CD4-positive, alpha-beta T cell treated with Interferon gamma for 1 hour (primary cell): ENCODE measurements at places on chromosomes 2 and 18.

DNA sequence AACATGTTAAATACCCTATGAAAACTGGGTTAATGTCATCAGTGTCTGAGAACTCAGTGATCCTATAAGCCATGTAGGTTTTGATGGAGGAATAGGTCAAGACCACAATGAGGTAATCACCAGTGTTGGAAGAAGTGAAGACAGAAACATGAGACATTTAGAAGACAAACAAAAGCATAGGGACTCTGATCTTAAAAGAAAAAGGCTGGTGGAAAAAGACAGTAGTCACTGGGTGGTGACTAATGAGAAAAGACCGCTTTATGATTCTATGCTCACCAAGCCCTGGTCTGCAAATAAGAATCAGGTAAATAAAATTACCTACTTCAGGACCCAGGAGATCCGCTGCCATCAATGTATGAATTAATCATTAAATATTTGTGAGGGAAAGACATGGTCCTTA lies 271.9 kb downstream of the GPD2 start:
- DNase-seq = no peak

DNA sequence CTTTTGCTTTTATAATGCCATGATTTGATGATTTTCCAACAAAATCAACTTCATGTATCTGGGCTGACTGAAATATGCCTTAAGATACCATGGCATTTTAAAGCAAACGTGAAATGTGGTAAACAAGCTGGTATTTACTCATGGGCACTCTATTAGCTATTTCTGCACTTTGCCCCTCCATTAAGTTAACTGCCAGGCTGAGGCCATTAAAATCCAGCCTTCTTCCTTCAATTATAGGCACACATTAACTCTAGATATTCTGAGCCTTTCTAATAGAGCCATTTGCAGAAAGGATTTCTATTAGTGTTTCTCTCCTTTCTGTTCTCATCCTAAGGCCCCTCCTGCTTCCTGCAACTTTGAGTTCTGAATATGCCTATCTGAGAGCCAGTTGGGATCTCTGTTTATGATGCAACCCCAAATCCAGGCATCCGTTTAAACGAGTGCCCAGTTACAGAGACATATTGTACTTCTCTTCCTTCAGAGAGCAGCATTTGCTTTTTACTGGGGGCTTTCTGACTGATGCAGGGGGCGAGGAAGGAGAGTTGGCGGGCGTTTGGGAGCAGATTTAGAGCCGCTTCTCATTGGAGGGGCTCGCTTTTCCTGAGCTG lies 1.6 kb upstream of the KCNJ3 start:
- no peak for DNase-seq

GRCh38 chr2:214699236-214699635 lies 110.2 kb downstream of the BARD1 start:
- no peak for DNase-seq

DNA sequence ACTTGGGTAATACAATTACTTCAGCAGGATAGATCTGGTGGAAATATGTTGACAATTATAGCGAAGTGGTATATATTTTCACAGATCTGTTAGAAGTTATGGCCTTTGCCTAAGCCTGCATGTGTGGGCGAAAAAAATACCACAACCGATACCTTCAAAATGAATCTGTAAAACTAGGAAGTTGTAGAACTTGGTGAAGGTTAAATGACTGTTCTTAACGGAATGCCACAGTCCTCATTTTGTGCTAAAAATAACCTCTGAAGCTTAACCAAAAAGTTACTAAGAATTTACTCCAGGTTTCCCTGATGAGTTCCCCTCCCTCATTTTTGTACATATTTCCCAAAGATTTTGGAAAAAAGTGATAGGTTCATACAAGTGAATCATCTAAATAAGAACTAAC lies 550.7 kb downstream of the THSD7B start:
- no peak for DNase-seq

GRCh38 chr18:33606621-33607020 lies 28.6 kb downstream of the ASXL3 start:
- no peak for DNase-seq

- DNase-seq = no peak
Observed at GRCh38 chr2:6864923-6865345, 773 bp downstream of the CMPK2 start.

DNA sequence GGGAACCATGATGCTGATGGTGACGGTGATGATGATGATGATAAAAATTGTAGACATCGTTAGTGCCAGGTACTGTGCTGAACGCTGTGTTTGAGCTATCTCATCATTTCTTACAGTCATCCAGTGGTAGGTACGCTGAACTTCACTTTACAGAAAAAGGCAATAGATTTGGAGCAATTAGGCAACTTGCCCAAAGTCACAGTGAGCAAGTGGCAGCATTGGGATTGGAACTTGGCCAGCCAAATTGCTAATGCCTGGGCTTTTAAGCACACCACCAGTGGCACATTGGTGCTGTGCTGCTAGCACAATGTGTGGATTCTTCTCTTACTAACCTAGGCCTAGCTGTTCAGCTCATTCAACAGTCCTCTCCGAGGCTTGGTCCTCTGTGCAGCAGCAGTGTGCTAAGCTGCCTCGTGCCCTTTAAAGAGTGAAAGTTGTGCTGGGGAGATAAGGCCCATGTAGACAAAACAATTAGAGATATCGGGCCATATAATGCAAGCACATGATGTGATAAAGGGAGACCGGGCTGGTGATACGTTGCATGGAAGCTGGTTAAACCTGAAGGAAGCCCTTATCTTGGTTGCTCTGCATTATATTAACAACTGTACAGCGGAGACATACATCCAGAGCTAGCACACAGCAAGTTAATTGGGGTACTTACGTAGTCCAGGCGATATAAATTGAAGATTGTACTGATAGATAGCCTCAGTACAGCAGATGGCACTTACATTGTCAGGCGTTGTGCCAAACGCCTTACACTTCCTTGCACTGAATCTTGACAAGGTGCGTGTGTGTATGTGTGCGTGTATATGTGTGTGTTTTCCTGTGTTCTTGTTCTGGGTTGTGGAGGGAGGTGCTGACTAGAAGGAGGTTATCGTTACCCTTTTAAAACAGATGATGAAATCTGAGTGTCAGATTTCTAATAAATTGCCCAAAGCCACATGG lies 28.4 kb downstream of the HK2 start:
- DNase-seq = no peak

DNA sequence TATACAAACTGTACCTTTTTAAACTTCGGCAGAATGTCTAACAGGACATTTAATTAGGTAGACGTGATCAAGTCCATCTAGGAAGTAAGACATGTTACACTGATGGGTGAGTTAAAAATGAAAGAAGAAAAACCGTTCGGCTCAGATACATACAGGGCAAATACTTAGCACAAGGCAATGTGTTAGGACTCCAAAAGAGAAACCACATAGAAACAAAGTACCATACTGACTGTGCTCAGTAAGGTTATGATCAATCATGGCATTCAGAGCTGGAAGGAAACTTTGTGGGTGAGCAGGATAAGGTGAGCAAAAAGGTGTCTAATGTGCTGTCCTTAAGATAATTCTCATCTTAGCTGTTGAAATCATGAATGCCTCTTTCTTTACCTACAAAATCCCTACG lies 211.9 kb downstream of the STK39 start:
- DNase-seq = no peak

GRCh38 chr18:67455890-67456501 lies 60.5 kb downstream of the DSEL start:
- DNase-seq = no peak

DNA sequence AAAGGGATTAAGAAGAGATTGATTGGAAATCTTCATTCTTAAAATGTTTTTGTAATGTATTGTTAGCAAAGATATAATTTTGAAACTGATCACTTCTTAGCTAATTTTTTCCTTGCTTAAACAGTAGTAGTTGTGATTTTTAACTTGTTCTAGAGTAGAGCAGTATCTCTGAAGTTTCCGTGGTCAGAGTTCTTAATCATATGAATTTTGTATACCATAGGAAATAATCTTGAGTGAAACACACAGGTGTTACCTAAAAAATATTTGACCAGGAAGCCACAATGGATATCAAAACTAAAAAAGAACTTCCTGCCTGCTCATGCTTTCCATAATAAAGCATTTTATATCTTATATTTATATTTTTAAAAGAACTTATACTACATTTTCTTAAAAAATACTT lies 907.1 kb downstream of the ERBB4 start:
- DNase-seq = no peak

- no peak for DNase-seq
Observed at GRCh38 chr2:104375206-104375605, 478.7 kb upstream of the POU3F3 start.

- no peak for DNase-seq
Observed at GRCh38 chr18:57148263-57148662, 1.4 kb downstream of the BOD1L2 start.

DNA sequence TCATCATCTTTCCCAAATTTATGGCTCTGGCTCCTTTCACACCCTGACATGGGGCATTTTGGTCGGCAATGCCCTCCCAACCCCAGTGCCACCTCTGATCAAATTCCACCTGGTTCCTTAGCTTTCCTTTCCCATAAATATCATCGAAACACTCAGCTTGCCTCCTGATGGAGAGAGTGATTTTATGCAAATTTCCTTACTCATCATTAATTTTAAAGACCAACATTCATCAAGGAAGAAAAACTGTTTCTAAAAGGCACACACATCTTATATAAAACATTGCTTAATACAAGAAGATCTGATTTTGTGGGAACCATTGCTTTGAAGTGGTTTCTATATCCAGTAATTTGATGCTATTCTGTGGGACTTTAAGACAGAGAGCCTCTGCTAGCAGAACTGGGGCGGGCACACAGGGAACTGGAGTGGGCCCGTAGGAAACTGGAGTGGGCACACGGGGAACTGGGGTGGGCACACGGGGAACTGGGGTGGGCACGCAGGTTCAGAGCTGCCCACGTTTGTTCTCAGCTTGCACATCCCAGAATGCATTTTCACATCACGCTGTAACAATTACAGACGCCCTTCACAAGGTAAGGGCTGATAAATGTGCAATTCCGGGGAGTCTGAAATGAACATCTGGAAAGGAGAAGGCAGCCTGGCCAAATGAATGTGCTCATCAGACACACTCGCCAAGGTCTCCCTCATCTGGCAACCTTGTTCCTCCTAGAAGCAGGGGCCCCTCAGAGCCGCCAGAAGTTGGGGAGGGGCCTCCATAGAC lies 174.2 kb downstream of the RTP5 start:
- DNase-seq = no peak

DNA sequence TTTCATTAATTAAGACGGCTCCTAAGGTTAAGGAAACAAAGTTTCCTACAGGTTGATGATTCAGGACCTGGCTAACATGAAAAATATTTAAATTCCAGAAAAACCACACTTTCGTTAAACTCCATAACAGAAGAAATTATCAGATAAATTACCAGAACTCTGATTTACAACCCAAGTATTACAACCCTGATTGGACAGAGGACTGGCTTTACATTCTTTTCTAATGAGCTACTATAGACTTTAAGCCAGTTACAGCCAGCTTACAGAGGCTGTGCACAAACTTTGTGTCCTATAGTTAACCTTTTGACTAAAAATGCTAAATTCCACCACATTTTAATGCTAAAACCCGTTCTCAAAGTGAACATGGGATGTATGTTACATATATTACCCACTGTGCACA lies 458.6 kb downstream of the KCNJ3 start:
- no peak for DNase-seq

DNA sequence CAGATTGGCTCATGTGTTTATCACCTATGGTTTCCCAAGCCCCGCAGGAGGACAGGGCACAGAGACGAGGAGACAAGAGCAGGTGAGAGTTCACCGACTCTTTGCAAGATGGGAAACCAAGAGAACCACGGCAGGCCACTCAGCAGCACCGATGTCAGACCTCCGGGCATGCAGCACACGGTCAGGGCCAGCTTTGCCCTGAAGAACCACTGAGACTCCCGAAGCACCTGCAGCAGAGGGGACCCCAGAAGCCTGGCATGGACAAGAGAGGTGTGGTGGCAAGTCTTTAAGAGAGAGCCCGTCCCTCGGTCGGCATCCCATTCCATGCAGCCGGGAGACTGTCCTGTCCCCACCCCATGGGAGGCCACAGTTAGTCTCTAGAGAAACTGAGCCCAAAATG lies 36.6 kb upstream of the TAF1B start:
- no peak for DNase-seq

DNA sequence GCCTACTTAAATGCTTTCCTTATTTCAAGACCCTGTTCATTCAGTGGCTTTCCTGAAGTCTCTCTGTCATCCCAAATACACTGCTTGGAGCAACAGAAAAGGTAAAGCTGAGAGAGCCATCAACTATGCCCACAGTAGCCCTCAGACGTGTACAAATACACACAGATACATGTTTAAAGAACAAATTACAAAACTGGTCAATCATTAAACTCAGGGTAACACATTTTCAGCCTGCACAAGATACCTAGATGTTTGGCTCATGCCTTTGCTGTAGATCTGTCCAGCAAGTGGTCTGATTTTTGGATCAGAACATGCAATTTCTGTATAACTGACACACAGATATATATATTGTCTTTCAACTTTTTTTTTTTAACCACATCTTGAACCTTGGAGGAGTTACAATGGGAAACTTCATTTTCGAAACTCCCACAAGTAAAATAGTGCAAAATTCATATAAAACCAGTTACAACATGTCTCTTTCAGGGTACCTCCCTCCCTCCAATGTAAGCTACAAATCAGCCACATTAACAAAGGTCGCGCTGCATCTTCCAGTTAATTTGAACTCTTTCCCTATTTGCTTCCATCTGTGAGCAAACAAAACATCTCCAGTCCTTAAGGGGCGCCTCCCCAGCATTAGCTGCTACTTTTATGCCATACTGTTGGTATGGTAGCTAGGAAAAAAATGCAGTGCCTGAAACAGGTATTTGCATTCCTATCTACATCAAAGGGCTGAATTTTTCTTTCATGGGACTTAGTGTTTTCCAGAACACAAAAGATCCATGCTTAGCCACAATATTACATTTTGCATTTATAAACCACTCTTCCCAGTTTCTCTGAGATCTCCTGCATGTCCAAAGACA lies 311.9 kb downstream of the NRXN1 start:
- DNase-seq = no peak

- no peak for DNase-seq
Observed at GRCh38 chr2:160482673-160483072, 10.9 kb downstream of the RBMS1 start.
